ENCODE measurements at places on chromosomes 7 and 10. TPM values are rescaled to one million over a fixed set of nuclear protein-coding genes. Genes with fewer than 3 reads are reported as not detected.

Gene DLX5
- not detected for total RNA-seq

Gene ASCC1
- total RNA-seq = 35.3 TPM

Gene SFTPA1
- not detected for total RNA-seq

Gene MAGI2
- 0.40 TPM for total RNA-seq

Gene ITPRID1
- not detected for total RNA-seq

Gene MBL2
- not detected for total RNA-seq

Gene MMRN2
- total RNA-seq = 1.2 TPM

Gene BEND7
- 8.7 TPM for total RNA-seq

Gene FEZF1
- total RNA-seq = not detected

Gene DEPP1
- total RNA-seq = 1.4 TPM

Gene TACR2
- 0.10 TPM for total RNA-seq

Gene PLAU
- 74.1 TPM for total RNA-seq

Gene TMEM270
- total RNA-seq = not detected

Gene NPC1L1
- 0.11 TPM for total RNA-seq

Gene ADCY1
- 2.4 TPM for total RNA-seq

Gene TMEM140
- total RNA-seq = 1.1 TPM
